Uterus (tissue), 4 donors: ENCODE measurements at places on chromosomes 2 and 18.
A peak's percentile ranks its signal among the peaks of the same experiment; 100 is the strongest.

DNA sequence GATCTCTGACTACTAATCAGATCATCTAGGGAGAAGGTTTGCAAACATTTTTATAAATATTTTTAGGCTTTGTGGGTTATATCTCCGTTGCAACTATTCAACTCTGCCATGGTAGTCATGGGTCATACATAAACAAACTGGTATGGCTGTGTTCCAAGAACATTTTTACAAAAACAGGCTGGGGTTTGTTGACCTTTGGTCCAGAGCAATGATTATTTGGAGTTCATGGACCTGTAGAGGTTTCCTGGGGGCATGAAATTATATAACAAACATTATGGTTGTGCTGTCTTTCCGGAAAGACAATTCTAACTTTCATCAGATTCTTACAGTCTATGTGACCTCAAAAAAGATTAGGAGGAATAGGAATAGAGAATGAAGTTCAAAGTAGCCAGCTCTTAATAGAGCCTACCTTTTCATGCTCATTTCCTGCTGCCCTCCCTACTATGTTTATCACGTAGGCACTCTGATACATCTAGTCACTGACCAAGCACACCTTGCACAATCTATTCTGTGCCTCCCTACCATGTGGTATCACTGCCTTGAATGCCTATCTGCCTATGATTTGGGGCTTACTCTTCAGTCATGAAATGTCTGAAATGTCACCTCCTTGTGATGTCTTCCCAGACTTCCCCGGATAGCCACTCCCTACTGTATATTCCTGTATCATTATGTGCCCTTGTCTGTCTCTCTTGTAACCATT lies 102.4 kb upstream of the SCN1A start:
- no peak for DNase-seq

- no peak for DNase-seq
Measured at GRCh38 chr2:169452080-169452479, 27.2 kb upstream of the BBS5 start.

- no peak for DNase-seq
Measured at GRCh38 chr2:86512034-86512433, 51.2 kb downstream of the CHMP3 start.

GRCh38 chr2:137886083-137886831 lies 78.0 kb upstream of the HNMT start:
- no peak for DNase-seq

- DNase-seq = no peak
Measured at GRCh38 chr2:203711399-203711798, 5.0 kb downstream of the CD28 start.

DNA sequence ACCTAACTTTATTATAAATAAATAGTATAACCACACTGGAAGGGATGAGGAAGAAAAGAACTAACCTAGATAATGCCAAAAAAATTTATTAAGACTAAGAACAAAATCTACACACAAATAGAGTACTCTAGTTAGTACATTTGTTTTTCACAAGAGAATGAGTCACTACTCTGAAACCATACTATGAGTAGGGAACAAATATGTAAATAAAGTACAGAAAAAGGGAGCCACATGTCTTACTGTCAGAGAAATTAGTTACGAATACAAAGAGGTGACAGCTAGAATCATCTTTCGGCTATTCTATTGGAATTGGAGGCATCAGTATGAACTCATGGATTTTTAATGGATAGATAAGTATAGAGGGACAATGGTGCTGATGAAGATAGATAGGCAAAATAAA lies 150.5 kb downstream of the COPS8 start:
- DNase-seq = no peak

GRCh38 chr2:143140864-143141661 lies 11.8 kb downstream of the ARHGAP15 start:
- no peak for DNase-seq

GRCh38 chr2:133658020-133658903 lies 90.0 kb upstream of the NCKAP5 start:
- DNase-seq = no peak

DNA sequence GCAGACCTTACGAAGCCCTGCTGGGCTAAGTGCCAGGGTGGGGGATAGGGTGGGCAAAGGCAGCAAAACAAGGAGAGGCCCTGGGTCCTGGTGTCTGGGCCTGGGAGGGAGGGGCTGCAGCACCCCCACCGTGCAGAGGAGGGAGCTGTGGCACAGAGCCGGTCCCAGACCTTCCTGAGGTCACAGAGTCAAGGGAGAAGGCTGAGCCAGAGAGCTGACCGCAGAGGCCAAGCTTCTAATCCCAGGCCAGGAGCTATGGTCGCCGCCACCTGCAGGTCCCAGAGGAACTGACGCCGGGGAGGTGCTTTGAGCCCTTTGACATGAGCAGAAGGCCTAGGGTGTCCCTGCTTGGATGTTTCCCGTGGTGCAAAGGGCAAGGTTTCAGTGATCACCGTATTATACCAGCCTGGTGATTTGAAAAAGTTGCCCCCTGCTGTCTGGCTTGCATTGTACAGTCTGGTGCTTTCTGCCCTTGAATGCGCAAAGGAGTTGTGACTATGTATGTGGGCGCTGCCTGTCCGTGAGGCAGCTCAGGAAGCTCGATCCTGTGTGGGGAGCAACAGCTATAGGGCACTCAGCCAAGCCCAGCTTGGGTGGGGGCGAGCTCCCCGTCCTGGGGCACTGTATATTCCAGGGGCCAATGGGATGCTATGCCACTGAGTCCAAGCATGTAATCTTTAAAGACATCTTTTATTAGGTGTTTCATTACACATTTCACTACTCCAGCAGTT lies 44.3 kb downstream of the EDAR start:
- no peak for DNase-seq

- no peak for DNase-seq
Measured at GRCh38 chr2:188452084-188452483, 160.4 kb downstream of the GULP1 start.

GRCh38 chr2:14074691-14075090 lies 557.8 kb upstream of the LRATD1 start:
- DNase-seq = no peak

- peak; percentile 64 for DNase-seq
Measured at GRCh38 chr2:66240286-66240685, 194.6 kb upstream of the MEIS1 start.

DNA sequence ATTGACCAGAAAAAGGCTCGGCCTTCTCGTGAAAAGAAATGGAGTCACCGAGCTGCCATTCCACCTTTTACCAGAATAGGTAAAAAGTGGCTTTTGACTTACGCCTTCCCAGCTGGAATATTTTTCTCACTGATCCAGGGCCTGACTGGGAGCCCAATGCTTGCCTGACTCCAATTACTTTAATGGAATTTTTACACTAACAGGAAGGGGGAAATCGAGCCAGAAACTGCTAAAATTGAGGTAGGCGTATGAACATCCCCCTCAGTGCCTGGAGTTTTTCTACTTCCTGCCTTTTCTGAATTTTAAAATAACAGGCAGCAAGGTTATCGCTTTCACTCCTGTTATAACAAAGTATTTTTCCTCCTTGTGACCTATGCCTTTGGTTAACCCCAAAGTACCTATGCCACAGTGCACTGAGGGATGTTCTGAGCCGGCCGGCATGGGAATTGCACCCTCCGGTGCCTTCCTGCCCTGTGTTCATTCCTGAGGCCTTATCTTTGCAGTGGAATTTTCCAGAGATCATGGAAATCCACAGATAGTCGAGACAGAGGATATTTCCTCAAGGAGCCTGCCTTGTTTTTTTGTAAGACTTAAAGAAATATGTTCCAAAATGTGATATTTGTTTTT lies 18.3 kb upstream of the RPL31 start:
- DNase-seq = no peak

DNA sequence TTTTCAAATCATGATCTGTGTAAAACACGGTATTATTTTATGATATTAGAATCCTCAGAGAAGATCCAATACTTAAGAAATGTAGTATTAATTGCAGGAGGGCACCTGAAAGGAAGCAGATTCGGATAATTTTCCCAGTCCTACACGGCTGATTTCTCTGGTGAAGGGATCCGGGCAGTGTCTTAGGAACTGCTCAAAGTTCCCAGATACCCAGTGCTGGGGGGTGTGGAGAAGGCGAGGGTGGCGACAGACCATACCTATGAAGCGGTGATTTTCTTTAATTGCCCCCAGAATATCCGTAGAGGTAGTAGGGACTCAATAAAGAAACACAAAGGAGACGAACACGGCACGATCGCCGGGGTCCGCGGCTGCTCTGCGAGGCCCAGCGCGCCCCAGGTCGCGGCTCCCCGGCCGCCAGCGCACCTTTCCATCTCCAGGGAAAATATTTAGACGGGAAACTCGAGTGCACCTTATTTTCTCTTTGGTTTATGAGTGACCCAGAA lies 1.4 kb upstream of the SOX11 start:
- DNase-seq = no peak

- DNase-seq = no peak
Measured at GRCh38 chr2:46778511-46778910, 137.1 kb downstream of the MCFD2 start.

DNA sequence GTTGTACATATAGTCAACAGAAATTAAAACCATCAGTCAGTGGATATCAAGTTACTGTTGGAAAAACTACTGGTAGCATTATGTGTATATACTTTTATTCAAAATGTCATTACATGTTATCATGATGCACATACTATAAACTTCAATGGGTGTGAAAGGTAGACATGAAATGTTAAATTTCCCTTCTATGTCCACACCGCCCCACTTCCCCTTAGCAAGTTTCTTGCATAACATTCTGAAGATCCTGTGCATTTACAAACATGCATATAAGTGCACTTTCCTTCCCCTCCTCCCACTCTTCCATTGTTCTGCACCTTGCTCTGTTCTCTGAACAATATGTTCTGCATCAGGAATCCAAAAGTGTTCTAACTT lies 16.6 kb upstream of the HK2 start:
- DNase-seq = no peak

DNA sequence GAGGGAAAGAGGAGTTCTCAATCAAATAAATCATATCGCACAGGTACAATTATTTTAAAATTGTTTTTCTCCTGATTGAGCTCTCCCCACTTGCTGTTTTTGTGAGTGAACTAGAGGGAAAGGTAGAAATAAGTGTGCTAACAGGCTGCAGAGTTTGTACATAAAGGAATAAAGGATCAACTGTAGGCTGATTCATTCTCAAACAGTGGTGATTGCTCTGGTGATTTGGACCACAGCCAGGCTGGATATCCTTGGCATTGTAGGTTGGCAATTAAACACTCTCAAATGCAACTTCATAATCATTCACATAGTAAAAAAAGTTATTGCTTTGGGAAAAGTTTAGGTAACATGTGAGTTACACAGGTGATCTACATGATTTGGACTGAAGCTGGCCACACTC lies 29.8 kb downstream of the LRP1B start:
- no peak for DNase-seq

DNA sequence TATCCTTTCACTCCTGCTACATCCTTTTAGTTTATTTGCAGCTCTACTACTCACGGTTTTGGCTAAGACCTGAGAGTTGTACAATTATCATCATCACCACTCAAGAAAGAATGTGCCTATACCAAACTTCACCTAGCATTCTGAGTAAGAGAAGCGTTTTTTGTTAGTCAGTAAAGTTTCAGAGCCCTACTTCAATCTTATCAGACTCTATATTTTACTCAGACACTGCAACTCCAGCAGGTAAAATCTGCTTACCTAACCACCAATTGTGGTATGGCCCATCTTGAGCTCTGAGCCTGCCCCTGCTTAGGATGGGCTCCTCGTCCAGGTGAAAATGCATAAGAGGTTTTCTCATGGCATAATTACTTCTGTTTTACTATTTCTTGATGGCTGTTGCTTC lies 37.1 kb downstream of the ICOS start:
- no peak for DNase-seq

DNA sequence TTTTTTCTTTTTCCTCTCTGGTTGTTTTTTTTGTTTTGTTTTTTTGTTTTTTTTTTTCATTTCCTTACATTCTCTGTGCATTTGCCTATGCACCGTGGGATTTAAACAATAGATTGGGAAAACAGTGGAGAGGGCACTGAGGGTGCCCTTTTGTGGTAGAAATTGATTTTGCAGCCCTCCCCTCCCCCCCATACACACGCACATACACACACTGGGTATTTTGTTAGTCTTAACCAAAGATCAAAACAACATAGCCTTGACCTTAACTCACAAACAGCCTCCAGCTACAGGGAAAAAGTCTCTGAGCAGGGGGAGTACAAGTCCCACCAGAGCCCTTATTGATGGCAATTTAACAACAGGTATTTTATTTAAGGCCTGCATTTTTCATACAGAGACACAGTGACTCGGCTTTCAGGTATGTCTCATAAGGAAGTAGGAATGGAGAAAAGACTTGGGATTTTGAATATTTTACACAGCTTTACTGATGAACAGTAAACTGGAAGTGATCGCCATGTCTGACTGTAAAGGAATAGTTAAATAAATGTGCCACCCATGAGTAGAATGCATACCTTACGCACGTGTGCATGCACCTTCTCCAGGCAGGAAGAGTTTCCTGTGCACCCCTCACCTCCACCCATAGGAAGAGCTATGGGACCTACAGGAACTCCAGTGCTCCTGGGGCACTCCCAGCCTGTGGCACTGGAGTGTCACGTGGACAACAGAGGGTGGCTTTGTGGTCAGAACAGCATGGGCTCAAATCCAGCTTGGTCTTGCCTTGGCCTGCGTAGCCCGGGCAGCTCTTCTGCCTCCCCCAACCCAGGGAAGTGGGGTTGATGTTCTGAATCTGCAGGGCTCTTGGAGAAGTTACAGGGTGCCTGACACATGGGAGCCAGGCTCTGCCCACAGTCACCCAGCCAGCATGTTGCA lies 266.4 kb downstream of the ANAPC1 start:
- no peak for DNase-seq

- no peak for DNase-seq
Measured at GRCh38 chr2:63862806-63863205, 21.1 kb downstream of the UGP2 start.

- DNase-seq = no peak
Measured at GRCh38 chr18:23565916-23566547, 20.3 kb downstream of the NPC1 start.

GRCh38 chr2:9273486-9274130 lies 67.0 kb downstream of the ASAP2 start:
- DNase-seq = no peak

GRCh38 chr2:234771980-234772732 lies 179.7 kb upstream of the SH3BP4 start:
- peak; percentile 46 for DNase-seq

DNA sequence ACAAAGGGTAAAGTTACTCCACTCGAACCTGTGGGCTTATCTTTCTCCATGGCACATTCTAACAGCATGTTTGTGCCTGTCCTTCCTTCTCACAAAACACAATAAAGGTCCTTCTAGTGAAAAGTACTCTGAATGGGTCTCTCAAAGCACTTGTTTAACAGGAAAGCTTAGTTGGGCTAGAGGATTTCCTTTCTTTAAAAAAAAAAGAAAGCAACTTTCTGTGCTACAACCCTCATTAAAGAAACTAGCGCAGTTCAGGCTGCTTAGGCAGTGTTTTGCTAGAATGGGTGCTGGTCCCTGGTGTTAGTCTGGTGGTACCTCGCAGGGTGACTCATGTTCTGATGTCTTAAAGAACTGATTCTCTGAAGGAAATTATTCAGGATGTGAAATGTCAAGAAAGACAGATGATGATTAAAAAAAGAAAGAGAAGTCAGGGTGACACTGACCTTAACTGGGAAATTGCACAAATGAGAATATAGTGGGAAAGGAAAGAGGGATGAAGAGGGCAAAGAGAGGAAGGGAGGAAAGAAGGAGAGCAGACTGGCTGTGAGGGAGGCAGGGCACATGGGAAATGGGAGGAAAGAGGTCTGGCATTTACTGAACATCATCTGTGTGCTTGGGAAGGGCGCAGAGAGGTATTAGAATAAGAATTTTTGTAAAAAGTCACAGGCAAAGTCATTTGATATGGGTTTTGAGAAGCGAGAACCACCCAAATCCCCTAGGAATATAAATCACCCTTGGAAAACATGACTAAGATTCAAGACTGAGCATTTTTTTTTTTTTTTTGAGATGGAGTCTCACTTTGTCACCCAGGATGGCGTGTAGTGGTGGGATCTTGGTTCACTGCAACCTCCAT lies 74.9 kb downstream of the ATP8B1 start:
- no peak for DNase-seq
